ENCODE measurements at places on chromosomes 16 and 17.
A peak's percentile ranks its signal among the peaks of the same experiment; 100 is the strongest.

GRCh38 chr16:84514874-84515835, 10.7 kb upstream of the MEAK7 start:
- peak; percentile 33 for DNase-seq

- DNase-seq = no peak
These were observed 32.1 kb downstream of the IST1 start for GRCh38 chr16:71927383-71927782.

- no peak for DNase-seq
These were observed 216.1 kb downstream of the CEP112 start for GRCh38 chr17:65975878-65976277.

- no peak for DNase-seq
These were observed 8.9 kb upstream of the TRPV3 start for GRCh38 chr17:3566551-3566950.

GRCh38 chr16:12362482-12363458, 386.2 kb downstream of the SNX29 start:
- DNase-seq = no peak

All from stimulated activated CD4-positive, alpha-beta T cell treated with anti-CD3 and anti-CD28 coated beads, Interleukin-1b, Interleukin-23, amount 100 ng/mL, for 1 hour (primary cell).